Tibial nerve (tissue), 4 donors: ENCODE measurements at places on chromosomes 16 and 17. TPM values are rescaled to one million over a fixed set of nuclear protein-coding genes. Genes with fewer than 3 reads are reported as not detected.

The RAB26 gene
- total RNA-seq = not detected

The AP2B1 gene
- 60.2 TPM for total RNA-seq

DNA sequence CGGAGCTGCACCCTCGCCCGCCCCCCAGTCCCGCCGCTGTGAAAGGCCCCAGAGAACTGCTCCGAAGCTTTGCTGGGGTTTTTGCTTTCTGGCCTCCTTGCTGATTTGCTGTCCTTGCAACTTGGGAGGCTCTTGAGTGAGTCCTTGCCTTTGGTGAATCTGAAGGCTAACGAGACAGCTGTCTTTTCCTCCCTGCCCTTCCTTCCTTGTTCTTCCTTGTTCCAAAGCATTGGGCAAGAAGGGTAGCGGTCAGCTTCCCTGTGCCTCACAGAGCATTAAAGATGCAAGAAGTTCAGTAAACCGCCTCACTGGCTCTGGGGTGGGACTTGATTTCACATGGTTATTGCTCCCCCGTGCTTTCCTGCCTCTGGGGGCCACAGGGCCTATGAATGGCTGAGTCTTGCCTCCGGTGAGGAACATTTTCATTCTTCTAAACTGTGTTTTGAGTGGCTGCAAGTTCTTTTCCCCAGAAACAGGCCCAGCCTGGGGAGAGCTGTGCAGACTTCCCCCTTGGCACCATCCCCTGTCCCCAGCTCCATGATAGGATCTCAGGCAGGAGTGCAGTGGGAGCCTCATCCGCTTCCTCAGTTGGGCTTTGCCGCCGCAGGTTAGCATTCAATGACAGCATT is 1.4 kb downstream of the YPEL2 start:
- peaks cover 42% of the 10 kb centered on the region for H3K4me1 ChIP-seq
- peak overlapping the region; percentile 93 for H3K4me3 ChIP-seq
- H3K27me3 ChIP-seq = no peaks in the 10 kb centered on the region
- peak; percentile 37 for DNase-seq

GRCh38 chr17:70021726-70022125 is 53.3 kb upstream of the KCNJ16 start:
- no peaks in the 10 kb centered on the region for H3K27me3 ChIP-seq
- peak overlapping the region; percentile 21 for H3K27ac ChIP-seq
- no peaks in the 10 kb centered on the region for H3K36me3 ChIP-seq
- DNase-seq = no peak
- H3K4me1 ChIP-seq = no peaks in the 10 kb centered on the region
- no peak overlapping the region for H3K4me3 ChIP-seq

- H3K4me1 ChIP-seq = peaks cover 37% of the 10 kb centered on the region
- no peak overlapping the region for H3K4me3 ChIP-seq
- no peaks in the 10 kb centered on the region for H3K36me3 ChIP-seq
- no peaks in the 10 kb centered on the region for H3K27me3 ChIP-seq
- H3K27ac ChIP-seq = no peak overlapping the region
Observed at GRCh38 chr17:74778960-74779359, 2.8 kb upstream of the NAT9 start.

- no peak for DNase-seq
- no peaks in the 10 kb centered on the region for H3K27me3 ChIP-seq
- H3K36me3 ChIP-seq = no peaks in the 10 kb centered on the region
- H3K27ac ChIP-seq = no peak overlapping the region
Observed at GRCh38 chr17:28472871-28473497, 460 bp upstream of the SLC13A2 start.

GRCh38 chr17:3528880-3529511 is 28.6 kb downstream of the TRPV3 start:
- no peak overlapping the region for H3K4me3 ChIP-seq
- H3K27me3 ChIP-seq = no peaks in the 10 kb centered on the region
- no peaks in the 10 kb centered on the region for H3K36me3 ChIP-seq
- H3K27ac ChIP-seq = peak overlapping the region; percentile 96
- no peaks in the 10 kb centered on the region for H3K4me1 ChIP-seq

- no peak overlapping the region for H3K4me3 ChIP-seq
- no peaks in the 10 kb centered on the region for H3K4me1 ChIP-seq
- peaks cover 8% of the 10 kb centered on the region for H3K36me3 ChIP-seq
Observed at GRCh38 chr16:3637371-3637923, 17.0 kb upstream of the DNASE1 start.

DNA sequence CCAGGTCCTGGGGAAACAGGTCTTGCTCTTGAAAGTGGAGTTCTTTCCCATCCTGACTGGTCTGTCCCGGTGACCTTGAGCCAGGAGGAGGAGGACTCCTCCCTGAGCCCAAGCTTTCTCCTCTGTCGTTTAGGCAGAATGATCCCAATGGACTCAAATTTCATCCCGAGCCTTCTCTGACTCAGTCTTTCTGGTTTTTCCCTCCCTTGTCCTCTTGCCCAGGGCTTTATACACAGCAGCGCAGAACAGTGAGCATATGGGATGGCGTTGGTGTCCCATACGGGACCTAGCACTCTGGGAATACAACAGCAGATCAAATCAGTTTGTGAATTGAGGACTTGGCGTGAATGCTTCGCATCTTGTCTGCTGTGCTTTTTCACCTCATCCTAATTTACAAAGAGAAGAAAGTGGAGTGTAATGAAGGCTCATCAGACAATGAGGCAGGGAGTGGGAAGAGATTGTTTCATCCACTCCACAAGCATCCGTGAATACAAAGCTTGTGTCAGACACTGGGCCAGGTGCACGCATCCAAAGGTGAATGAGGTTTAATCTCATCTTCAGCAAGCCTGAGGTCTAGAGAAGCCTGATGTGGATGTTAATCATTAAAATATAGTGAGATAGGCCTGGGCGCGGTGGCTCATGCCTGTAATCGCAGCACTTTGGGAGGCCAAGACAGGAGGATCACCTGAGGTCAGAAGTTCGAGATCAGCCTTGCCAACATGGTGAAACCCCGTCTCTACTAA is 1.1 kb upstream of the XYLT1 start:
- no peak for DNase-seq
- peak overlapping the region; percentile 90 for H3K27ac ChIP-seq
- no peaks in the 10 kb centered on the region for H3K36me3 ChIP-seq
- no peaks in the 10 kb centered on the region for H3K4me1 ChIP-seq
